Stimulated activated CD4-positive, alpha-beta T cell treated with anti-CD3 and anti-CD28 coated beads, Interleukin-12 subunit alpha, Interleukin-12 subunit beta, amount 100 ng/mL, for 4 hours (primary cell): ENCODE measurements at places on chromosomes 4 and X.

DNA sequence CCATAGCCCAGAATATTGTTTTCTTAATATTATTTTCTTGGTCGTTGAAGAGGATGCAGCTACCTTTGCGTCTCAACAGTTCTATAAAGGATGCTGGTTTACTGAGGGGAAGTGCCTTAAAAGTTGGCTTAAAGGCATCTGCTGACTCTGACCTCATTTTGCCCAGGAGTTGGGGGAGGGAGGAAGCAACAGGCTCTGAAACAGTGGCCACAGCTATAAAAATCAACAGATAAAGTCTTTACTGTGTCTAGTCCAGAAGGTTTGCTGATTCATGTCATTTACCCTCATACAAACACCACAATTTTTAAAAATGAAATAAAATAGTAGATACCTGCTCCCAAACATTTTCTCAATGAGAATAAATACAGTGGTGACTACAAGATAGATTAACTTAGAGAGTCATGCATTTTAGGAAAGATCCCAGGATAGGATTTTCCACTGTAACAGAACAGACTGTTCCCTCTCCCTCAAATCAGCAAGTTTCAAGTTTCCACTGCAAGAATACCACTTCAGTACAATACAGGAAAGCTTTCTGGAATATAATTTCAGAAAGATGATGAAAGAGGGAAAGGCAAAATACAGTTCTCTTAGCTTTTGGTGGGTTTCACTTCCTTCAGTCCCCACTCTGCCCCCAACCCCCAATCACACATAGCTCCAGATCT lies 1.9 kb downstream of the PHKA1 start:
- DNase-seq, result no peak

GRCh38 chr4:39484582-39485272 lies 25.9 kb downstream of the LIAS start:
- no peak for DNase-seq

- DNase-seq, result no peak
Observed at GRCh38 chrX:71482228-71482958, 50.5 kb upstream of the OGT start.

DNA sequence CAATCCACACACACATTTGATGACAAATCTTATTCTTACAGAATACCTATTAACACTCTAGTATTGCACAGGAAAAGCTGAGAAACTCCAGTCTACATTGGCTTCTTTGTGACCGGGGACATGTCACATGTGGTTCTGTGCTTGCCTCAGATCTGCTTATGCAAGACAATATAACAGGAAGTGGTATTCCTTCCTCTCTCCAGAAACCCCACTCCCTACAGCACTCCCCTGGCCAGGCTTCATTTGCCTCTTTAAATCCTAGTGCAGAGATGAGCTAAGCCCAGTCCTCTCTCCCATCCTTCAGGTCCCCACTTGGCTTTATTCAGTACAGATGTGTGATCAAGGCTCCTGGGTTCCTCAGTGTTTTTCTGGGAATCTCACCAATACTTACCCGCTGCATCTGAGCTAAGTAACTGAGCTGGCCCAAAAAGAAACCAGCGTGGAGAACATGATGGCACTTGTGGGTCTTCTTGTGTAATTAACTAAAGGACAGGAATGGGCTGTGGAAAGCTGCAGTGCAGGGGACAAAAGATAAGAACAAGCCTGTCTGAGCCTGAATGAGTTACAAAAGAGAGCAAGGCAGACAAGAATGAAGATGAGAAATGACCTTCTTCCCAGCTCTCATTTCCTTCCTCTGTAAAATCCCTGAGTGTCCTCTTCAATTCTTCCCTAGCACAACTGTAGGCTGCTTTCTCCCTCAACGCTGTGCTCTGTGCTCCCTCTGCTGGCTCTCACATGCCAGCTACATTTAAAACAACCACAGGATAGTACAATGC lies 105.6 kb downstream of the HNRNPD start:
- DNase-seq, result peak; percentile 18

DNA sequence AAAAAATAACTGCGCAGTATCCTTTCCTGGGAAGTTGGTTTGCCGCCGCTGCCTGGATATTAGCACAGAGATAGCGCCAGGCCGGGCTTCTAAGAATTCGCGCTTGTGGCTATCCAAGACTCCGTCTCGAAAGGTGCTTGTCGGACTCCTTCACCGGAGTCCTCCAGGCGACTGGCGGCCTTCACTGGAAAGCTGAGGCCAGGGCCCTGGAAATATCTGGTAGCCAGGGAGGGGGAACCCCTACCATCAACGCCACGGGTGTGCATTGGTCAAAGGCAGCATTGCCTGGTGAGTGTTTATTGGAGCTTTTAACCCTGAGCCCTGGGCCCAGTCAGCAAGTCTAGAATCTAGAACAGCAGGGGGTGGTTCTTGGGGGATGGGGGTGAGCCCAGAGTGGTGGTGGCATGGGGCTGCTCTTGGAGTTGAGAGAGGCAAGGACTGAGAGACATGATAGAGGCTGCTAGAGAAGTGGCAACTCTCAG lies 577 bp upstream of the PIM2 start:
- DNase-seq, result no peak

DNA sequence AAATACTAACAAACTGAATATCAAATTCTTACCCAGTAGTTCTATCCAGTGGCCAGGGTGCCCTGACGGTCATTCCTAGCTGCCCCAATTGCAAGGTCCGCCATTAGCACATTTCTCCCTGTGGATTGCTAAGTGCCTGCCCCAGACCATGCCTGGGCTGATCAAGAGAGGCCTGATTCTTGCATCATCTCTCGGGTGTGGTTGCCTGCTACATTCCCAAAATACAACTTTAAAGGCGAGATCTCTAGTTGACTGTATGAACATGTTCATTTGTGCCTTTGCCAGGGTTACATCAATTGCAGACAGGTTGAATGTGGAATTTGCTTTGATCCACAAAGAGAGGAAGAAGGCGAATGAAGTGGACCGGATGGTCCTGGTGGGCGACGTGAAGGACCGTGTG lies 28.0 kb downstream of the PRPS2 start:
- no peak for DNase-seq

DNA sequence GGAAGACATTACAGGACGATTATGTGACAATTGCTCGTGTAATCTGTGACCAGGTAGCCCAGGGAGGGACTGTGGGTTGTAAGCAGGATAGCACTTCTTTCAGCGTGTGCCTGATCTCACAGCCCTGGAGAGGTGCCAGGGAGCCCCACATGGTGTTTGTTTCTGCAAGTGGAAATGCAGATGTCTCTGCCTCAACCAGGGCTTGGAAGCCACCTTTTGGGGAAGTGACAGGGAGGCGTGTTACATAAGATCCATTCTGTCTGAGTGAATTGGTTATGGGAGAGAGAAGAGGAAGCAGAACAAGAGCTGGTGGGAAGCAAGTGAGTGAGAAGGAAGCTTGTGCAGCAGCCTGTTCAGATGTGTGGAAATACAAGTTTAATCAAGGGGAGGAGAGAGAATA lies 104.5 kb upstream of the GATB start:
- DNase-seq, result no peak

DNA sequence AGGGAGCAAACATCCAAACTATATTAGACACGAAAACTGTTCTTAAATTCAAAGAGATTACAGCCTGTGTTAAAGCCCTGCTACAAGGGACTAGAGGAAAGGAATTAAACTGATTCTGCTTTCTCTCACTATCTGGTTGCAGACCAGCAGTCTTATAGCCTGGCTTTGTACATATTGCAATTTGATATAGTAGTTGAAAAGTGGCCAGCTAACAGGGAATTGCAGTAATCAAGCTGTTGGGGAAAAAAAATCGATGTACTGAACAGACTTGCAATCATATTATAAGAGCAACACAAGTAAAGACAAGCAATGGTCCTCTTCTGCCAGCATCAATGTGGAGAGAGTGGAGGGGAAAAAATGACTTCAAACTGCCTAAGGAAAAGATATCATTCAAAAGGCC lies 364.4 kb upstream of the EPHA5 start:
- no peak for DNase-seq

- no peak for DNase-seq
Observed at GRCh38 chr4:23770011-23770410, 119.8 kb downstream of the PPARGC1A start.

DNA sequence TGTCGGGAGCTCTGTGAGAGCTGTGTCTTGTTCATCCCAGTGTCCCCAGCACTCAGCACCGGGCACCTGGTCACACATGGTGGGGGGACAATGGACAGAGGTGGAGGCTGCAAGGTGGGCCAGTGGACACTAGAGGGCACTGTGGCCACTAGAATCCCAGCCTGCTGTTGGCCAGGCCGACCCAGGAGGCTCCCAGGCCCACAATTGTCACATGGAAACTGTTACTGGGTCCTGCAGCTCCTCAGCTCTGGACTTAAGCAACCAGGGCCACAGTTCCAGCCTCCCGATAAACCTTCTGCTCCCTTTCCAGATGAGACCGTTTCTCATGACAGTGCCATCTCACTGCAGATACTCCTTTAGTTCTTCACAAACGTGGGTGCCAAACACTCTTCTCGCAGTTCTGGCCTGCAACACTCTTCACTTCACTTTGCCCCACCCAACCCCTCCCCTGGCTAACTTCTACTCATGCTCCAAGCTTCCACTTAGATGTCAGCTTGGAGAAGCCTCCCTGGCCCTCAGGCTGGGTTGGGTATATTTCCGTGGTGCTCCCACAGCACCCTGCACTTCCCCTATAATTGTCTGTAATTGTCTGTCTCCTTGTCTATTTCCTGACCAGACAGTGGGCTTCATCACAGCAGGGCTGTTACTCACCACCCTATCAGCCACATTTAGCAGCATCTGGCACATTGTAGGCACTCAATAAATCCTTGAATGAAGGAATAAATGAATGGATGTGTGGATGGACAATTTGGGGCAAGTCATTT lies 3.5 kb upstream of the IQSEC2 start:
- DNase-seq, result peak; percentile 32

DNA sequence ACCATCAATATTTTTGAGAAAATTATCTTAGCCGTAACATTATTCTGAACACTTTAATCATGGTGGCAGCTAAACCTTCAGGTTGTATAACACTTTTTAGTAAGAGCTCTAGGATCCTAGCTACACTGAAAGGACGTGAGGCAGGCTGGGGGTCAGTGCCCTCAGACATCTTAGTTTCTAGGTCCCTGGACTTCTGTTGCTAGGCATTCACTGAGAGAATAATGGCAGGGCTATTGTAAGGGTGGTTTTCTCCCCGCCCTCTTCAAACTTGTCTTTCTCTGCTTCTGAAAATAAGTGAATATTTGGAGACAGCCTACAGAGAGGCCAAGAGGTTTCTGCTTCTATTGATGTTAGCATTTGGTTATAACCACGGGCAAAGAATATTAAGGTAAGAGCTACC lies 15.4 kb upstream of the MMRN1 start:
- DNase-seq, result no peak

GRCh38 chr4:78524009-78524408 lies 27.6 kb upstream of the ANXA3 start:
- DNase-seq, result no peak

DNA sequence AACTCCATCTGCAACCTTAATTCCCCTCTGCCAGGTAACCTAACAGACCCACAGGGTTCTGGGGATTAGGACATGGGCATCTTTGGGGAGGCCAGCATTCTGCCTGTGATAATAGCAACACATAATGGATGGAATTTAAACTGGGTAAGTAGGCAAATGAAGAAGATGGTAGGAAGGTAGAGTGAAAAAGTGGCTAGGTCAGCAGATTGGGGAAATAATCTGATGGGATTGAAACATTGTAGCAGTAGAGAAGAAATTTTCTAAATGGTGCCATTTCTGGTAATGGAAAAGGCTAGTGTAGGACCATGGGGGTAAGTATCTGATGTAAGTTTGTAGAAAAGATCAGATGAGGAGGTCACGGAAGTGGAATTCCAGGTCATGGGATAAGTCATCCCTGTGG lies 3.0 kb upstream of the CT47C1 start:
- DNase-seq, result no peak

DNA sequence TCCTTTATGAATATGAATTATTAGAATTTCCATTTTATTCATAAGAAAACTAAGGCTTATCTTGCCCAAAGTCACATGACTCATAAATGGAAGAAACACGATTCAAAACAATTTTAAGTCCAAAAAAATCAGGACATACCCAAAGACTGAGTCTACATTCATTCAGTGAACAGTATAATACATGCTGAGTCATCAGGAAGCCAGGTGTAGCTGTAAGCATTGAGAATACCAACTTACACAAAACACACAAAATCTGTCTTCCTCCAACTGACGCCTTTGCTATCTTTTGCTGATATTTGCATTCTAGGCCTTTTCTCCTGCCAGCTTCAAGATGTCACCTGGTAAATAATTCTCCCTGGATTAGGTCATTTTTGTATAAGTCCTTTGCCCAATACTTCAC lies 520.1 kb upstream of the GALNT7 start:
- DNase-seq, result no peak

GRCh38 chr4:8080754-8081065 lies 77.9 kb downstream of the ABLIM2 start:
- no peak for DNase-seq
